ENCODE measurements at places on chromosomes 2 and 18. TPM values are rescaled to one million over a fixed set of nuclear protein-coding genes. Genes with fewer than 3 reads are reported as not detected.
A peak's percentile ranks its signal among the peaks of the same experiment; 100 is the strongest.

BARD1 gene
- total RNA-seq, result 4.4 TPM

DNA sequence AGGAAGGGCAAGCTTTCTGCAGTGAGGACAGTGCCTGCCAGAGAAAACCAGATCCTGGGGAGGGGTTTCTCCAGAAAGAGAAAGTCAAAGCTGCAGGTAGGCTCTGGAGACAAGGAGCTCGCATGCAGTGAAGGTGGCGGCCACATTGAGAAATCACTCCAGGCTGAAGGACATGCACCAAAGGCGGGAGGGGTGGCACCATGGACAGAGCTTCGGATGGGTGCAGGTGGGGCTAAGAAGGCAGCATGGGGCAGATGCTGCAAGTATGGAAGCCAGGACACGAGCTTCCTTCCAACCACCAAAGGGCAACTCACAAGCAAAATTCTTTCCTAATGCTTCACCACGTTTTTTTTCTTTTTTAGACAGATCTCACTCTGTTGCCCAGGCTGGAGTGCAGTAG, 104.4 kb upstream of the SLC35G4 start:
- no peak for DNase-seq

DNA sequence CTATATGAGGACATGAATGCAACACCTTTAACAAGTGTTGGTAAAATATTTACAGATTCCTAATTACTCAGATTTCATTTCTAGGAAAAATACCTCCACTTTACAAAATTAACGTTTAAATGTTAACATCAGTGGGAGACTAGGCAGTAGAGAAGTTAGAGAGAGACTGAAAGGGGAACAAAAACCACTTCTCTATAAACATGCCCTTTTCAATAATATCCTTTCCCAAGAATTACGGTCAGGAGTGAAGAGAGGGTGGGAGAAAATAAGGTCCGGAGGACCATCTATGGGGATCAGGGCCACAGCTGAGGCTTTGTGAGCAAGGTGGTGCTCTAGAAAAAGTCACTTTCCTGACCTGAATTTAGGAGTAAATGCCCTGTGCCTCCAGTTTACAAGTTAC, 65.3 kb upstream of the WIPF1 start:
- no peak for DNase-seq

- peak; percentile 20 for DNase-seq
These were observed at the start of gene SULT1C2 for GRCh38 chr2:108288534-108289106. SULT1C2 (plus strand) TSS chr2:108288895; CDS start chr2:108293668, 4,773 bp downstream.

AQP12B gene
- 392 TPM for total RNA-seq

DNA sequence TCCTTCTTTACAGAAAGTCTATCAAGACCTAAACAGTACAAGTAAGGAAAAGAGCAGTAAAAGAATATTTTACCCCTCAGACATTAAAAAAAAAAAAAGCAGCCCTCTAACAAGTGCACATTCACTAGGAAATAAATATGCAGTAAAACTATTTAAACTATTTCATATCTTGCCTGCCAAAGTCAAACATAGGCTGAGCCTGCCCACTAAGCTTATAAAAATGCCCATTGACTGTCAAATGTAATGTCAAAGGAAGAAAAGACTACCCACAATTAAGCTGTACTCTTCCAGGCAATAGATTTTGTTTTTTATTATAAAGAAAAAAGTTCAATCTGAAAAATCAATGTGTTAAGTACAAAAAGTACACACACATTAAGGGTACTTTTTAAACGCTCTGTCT, 11.8 kb downstream of the ALS2 start:
- DNase-seq, result no peak

GRCh38 chr2:6864923-6865345, 773 bp downstream of the CMPK2 start:
- peak; percentile 43 for DNase-seq

DNA sequence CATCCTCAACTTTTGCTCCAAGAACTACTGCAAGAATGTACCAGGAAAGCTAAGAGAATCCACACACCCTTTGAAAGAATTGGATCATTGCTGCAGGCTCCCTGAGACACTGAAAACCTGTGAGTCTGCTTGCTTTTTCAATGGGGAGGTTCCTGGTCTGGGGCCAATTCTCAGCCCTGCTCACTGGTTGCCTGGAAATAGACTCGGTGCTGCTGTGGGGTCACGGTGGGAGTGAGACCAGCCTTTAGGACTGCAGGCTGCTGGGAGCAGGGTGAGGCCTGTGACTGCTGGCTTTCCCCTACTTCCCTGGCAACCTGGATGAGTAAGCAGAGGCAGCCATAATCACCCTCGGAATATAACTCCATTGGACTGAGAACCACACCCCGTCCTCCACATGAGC, 569.3 kb downstream of the DPP10 start:
- peak; percentile 5 for DNase-seq

DNA sequence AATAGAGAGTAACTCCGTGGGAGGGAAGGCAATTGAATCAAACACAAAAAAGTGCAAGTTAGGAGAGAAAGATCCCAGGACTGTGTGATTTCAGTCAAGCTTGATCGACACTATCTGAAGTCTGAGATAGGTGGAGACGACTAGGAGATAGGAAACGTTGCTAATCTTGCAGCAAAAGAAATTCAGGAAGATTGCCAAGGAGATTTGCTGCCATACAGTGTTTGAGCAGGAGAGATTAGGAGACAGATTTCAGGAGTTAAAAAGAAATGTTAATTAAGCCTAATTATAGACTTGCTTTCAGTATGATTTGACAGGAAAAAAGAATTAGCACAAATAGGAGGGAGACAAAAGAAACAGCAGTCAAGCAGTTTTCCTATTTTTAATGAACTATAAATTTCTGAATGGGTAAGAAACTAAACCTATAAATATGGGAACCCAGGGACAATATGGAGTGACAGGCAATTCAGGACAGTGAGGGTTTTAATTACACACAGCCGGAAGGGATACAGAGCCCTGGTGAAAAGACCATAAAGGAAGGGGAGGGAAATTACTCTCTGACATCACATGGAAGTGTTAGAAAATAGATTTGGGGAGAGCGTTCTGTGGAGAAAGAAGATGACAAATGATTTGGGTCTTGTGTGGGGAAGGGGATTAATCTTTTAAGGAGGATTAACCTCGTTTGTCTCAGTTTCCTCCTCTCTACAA, 72.6 kb downstream of the SUCLG1 start:
- no peak for DNase-seq

DNA sequence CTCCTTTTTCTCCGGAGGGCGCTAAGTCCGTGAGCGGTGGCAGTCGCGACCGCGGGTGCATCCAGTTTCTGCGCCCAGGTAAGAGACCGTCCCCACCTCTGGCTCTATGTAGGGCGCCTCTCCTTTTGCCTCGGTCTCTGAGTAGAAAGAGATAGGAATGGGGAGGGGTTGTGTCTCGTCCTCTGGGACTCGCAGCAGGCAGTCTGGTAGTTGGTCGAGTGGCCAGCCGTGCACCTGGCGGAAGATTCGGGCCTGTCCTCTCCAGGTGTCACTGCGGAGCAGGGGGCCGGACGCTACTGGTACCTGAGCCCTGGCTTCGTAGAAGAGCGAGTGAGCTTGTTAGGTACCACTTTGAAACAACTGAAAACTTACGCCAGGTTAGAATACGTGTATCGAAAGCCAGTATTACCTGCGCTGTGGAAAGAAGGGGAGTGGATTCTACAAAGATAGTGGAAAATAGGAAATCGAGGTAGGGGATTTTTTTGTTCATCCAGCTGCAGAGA, 403 bp downstream of the MAP2 start:
- DNase-seq, result peak; percentile 47

NYAP2 gene
- total RNA-seq, result not detected

- DNase-seq, result no peak
These were observed 15.5 kb downstream of the HDLBP start for GRCh38 chr2:241300000-241300399.

Measured in body of pancreas (tissue), 4 donors.